Iris pigment epithelial cell (primary cell): ENCODE measurements at places on chromosomes 12 and 14.

GRCh38 chr12:132633901-132634300 is 15.3 kb downstream of the P2RX2 start:
- DNase-seq, result no peak

DNA sequence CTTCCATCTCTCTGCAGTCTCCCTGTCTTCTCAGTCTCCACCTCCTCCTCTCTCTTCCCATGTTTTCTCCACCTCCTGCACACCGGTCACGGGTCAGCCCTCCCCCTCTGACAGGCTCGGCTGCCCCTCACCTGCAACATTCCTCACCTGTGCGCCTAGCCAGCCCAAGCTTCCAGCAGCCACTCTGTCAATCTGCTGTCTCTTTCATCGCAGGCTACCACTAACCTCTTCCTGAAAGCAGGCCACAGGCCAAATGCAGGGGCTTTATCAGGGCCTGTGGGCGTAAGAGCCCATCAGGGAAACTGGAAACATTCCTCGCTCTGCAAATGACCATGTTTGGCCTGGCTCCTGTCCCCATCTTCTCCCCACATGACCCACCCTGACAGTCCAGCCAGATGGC is 34.5 kb downstream of the CMKLR1 start:
- no peak for DNase-seq

DNA sequence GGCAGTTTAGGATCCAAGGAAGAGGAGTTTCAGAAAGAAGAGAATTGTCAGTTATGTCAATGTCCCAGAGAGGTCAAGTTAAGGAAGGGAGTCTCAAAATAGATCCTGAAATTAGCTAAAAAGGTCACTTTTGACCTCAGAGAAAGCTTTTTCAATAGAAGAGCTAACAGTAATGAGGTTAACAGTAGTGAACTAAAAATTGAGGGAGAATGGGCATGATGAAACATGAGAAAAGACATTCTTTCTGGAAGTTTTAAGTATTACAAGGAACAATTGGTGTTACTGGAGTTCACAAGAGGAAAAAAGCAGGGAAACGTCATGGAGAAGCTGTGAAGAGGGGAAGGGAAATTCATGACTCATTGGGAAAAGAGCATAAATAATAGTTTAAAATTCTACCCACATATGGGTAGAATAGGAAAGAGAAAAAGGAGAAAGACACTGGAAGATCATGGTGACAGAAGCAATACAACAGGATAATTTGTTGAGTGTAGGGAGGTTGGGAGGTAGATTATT is 381.2 kb upstream of the FAR2 start:
- no peak for DNase-seq

DNA sequence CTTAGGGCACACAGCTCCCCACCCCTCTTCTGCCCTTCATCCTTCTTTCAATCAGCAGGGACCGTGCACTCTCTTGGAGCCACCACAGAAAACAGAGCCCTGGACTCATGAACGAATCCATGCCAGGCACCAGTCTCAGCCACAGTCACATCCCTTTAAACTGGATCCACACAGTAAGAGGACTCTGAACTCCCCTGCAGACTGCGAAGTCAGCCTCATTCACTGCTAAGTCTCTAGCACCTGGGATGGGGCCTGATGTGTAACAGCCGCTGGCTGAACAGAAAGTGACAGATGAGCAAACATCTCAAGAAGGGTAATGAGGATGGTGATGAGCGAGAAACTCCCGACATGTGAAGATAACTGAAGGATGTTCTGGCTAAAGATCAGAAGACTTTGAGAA is 45.8 kb upstream of the IQSEC3 start:
- no peak for DNase-seq
